Substantia nigra (tissue), 51 donors: ENCODE measurements at places on chromosomes 7 and 10.

GRCh38 chr7:75818472-75818871 lies 4.9 kb upstream of the CCL24 start:
- DNase-seq, result no peak

- no peak for DNase-seq
Observed at GRCh38 chr10:52658112-52658511, 114.5 kb downstream of the MBL2 start.

DNA sequence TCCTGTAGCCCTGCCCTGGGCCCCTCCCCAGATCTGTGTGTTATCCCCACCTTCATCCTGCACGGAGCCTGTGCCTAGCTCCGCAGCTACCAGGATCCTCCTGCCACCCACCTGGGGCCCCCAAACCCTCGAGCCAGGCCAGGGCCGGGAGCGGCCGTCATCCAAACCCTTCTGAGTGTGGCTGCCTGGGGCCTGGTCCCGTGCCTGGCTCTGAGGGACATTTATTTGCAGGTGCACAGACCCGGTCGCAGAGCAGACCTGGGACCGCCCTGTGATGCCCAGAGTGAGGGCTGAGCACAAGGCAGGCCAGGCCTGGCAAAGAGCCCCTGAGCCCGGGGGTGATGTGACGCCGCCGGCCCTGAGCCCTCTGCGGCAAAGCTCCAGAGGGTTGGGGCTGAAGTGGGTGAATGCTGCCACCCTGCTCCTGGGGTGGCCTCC lies 27.4 kb upstream of the INPP5A start:
- no peak for DNase-seq

DNA sequence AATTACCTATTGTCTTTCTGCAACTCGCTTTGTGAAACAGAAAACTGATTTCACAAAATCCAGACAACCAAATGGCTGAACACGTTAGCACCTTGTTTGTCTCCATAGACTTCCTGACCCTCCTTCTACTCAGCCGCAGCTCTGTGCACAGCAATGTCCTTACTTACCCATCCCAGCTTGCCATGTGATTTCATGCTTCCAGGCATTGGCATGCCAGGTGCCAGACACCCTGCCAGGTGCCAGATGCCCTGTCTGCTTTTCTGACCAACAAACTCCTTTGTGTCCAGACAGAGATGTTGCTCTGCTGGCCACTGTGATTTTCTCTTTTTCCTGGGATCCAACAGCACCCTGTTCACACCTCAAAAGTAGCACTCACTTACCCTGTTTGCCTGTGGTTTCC lies 16.1 kb upstream of the FAM170B start:
- DNase-seq, result no peak

GRCh38 chr7:16071246-16071857 lies 350.0 kb downstream of the CRPPA start:
- no peak for DNase-seq

DNA sequence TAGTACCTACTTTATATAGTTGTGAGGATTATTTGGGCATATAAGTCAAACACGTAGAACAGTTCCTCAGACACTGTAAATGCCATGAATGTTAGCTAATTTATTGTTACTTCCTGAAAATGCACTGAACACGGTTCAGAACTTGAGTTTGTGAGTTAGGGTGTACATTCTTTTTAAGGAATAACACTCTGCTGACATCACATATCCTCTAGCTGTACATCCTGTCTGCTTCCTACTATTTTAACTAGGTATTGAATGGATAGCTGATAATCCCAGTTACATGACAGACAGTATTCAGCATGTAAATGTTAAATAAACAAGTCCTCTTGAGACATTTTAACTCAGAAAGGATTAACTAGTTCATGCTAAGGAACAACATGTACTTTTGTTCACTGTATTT lies 16.0 kb downstream of the SAMD8 start:
- DNase-seq, result no peak
